ENCODE measurements at places on chromosomes 13 and 19. TPM values are rescaled to one million over a fixed set of nuclear protein-coding genes. Genes with fewer than 3 reads are reported as not detected.

GRCh38 chr13:51950722-51951121 is 60.5 kb downstream of the ATP7B start:
- DNase-seq, result no peak

GRCh38 chr19:18620311-18620710 is 7.6 kb downstream of the TMEM59L start:
- no peak for DNase-seq

GRCh38 chr19:48053856-48054255 is 10.0 kb upstream of the CABP5 start:
- no peak for DNase-seq

DNA sequence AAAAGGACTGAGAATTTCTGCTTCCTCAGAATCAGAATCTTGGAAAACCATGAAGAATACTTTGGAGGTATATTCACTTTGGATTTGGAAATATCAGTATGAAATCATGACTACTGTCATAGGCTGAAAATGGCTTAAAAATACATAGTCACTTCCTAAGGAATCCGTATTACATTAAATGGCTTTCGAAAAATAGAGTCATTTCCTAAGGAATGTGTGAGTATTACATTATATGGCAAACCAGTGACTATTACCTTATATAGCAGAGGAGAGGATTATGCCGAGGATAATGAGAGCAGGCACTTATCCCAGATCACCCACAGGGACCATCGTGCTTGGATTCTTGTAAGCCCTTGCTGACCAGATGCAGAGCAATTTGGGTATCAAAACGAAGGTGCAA is 1471.8 kb downstream of the EFNB2 start:
- DNase-seq, result no peak

DNA sequence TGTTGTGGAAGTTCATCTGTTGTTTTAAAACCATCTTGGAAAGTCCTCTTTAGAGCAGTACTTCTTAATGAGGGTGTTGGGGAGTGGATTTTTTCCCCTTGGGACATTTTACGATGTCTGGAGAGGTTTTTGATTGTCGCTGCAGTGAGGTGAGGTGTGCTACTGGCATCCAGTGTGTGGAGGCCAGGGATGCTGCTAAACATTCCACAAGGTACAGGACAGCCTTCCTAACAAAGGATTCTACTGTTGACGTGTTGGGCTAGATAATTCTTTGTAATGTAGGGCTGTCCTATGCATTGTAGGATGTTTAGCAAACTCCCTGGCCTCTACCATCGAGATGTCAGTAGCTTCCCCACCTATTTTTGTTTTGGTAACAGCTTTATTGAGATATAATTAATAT is 33.3 kb downstream of the NAA16 start:
- DNase-seq, result no peak

DNA sequence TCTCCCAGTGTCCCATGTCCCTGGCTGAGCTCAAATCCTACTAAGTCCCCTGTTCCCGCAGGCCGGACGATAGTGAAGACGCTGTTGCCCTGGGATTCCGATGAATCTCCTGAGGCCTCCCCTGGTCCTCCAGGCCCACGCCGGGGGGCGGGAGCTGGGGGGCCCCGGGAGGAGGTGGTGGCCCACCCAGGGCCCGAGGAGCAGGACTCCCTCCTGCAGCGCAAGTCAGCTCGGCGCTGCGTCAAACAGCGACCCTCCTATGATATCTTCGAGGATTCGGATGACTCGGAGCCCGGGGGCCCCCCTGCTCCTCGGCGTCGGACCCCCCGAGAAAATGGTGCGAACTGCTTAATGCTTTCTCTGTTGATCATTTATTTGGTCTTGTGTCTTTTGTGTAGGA is 5.9 kb downstream of the KMT2B start:
- DNase-seq, result no peak

DNA sequence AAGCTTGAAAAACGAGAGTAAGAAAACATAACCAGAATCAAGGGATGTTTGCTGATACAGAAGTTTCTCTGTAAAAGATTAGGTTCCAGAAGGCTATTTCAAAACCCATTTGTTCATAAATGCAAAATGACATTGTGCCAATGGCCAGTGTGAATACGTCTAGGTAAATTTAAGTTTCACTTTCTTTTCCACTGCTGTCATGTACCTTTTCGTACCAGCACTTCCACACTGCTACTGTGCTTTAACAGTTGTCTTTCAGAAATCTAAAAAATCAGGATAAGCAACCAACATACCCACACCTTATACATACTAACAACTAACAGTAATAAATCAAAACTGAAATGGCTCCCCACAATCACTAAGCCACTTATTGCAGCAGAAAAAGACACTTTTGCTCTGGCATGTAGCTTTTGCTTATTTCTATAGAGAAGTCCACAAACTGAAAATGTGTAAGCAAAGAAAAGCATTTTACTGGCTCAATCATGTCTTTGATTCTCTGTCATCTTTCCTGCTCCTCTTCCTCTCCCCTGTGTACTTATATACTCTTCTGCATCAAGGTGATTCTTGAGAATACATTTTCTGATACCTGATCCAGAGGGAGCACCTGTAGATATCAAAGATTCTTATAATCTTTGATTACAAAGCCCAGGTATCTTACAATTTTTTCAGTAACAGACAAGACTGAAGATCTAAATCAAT is 34.3 kb downstream of the ELF1 start:
- DNase-seq, result no peak

GRCh38 chr13:75579529-75579928 is 29.9 kb downstream of the UCHL3 start:
- no peak for DNase-seq

DNA sequence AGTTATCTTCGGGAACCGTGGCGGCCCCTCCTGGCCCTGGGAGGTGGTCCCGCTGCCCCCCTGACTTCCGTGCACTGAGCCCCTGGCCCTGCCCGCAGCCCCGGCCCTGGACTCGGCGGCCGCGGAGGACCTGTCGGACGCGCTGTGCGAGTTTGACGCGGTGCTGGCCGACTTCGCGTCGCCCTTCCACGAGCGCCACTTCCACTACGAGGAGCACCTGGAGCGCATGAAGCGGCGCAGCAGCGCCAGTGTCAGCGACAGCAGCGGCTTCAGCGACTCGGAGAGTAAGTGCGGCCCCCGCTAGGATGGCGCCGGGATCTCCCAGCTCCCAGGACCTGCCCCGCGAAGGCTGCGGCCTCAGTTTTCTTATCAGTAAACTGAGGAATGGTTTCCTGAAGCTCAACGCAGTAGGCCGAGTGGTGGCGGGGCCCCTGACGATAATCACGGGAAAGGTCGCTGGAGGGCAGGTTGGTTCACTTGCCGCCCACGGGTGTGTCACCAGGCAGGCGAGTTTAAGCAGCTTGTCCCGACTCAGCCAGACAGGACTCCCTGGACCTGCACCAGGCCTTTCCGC is 924 bp downstream of the RGCC start:
- peak; percentile 60 for DNase-seq

DNA sequence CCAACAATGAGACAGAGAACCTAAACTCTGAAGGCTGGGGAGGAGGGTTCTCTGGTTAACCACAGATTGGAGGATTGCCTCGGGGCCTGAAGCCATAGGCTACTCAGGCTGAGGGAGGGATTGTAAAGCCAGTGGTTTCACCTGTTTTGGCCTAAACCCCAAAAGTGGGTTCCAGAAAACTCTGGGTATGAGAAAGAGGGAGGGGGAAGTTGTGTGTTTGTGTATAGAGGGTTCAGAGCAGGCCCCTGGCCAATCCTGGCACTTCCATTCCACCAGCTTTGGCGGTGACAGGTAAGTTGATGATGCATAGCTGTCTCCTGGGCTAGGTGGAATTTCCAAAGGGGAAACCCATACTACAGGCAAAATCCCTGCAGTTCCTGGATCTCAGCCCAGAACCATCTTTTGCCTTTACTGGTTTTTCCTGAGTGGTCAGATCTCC is 13.5 kb upstream of the CCDC97 start:
- DNase-seq, result no peak

- no peak for DNase-seq
Measured at GRCh38 chr13:87453244-87453643, 217.9 kb upstream of the SLITRK5 start.

- no peak for DNase-seq
Measured at GRCh38 chr19:38072776-38073750, 151.0 kb downstream of the DPF1 start.

GRCh38 chr19:35090506-35091214 is 25.0 kb upstream of the FXYD3 start:
- DNase-seq, result no peak

DNA sequence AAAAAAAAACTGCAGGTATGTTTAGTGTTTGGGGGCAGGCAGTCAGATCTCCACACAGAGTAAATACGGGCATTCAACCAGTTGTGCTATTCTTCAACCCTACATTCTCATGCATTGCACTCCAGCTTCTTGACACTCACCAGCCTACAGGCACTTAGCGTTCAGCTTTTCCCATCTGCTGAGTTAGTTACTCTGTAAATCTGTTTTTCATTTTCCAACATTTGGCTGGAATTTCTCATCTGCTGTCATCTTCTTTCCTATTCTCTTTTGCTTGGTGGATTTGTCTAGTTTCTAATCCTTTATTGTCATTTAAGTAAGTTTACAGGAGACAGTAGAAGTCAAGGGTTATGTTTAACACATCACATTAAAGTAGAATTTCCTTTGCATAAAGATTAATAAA is 1318.9 kb downstream of the OLFM4 start:
- DNase-seq, result no peak

DNA sequence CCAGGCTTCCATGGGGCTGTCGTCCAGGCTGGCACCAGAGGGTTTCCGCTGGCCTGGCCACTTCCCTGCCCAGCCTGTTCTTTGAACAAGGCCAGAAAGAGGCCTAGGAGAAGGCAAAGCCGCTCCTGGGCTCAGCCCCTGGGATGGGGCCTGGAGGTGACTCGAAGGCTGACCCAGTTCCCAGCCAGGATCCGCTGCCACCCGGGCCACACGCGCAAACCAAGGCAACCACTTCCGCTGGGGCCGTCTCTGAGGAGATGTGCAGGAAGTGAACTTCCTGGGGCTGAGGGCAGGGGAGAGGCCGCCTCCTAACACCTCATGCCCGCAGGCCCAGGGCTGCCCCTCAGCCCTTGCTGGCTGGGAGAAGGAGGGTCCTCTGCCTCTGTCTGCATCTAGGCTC is 15.2 kb downstream of the PLEKHF1 start:
- DNase-seq, result peak; percentile 66

GRCh38 chr19:14772467-14772866 is 5.9 kb downstream of the ADGRE2 start:
- DNase-seq, result no peak

GRCh38 chr19:38778733-38779132 is 5.4 kb upstream of the LGALS7 start:
- DNase-seq, result no peak

- no peak for DNase-seq
Measured at GRCh38 chr19:9808855-9809824, 9.7 kb downstream of the FBXL12 start.

DNA sequence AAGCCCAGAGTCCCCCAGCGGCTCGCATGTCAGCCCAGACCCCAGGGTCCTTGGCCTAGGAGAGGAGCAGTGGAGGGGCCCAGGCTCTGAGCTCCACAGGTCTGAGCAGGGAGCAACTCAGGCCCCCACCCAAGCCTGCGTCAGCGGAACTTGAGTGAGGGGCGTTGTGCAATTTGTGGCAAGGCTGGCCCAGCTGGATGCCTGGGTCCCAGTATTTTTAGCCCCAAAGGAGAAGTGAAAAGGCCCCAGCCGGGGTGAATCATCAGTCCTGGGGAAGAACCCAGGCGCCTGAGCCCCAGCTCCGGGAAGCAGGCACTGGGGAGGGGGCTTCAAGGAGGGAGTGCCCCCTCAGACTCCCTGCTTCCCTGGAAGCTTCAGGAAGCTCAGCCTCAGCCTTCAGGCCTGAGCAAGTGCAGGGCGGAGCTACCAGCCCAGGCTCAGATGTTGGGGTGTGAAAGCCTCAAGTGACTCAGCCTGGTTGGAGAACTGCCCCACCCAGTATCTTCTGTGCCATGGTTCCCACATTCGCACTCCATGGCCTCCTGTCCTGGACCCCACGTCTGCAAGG is 7.2 kb downstream of the MED29 start:
- peak; percentile 81 for DNase-seq

GRCh38 chr19:14775869-14776586 is 2.3 kb downstream of the ADGRE2 start:
- peak; percentile 53 for DNase-seq

- DNase-seq, result no peak
Measured at GRCh38 chr19:7349961-7350711, 1.4 kb downstream of the ARHGEF18 start.

DNA sequence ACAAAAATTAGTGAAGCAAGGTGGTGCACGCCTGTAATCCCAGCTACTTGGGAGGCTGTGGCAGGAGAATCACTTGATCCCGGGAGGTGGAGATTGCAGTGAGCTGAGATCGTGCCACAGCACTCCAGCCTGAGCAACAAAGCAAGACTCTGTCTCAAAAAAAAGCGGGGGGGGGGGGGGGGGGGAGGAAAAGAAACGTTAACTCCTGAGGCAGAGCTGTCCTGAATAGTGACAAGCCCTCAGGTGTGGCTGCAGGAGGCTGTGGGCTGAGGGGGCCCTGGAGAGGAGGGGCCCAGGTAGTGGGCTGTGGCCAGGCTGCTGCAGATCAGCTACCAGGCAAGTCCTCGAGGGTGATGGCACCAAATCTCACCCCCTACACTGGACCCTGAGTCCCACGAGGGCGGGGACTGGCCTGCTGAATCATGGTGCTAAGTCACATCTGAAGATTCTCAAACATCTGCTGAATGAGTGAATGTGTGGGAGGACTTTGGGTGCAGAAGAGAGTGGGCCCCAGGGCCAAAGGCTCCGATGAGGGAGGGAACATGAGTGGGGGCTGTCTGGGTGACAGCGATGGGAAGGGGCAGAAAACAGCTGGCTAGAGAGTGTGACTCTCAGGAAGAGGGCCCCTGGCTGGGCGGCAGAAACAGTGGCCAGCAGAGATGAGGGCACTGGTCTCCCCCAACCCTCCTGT is 24.6 kb upstream of the ATP1A3 start:
- DNase-seq, result no peak

GIPR gene
- 4.1 TPM for total RNA-seq

TBCB gene
- total RNA-seq, result 93.7 TPM

TNNT1 gene
- 50.2 TPM for total RNA-seq

SIAH3 gene
- not detected for total RNA-seq

CDC34 gene
- total RNA-seq, result 110 TPM

RETN gene
- total RNA-seq, result not detected

PABPC3 gene
- 0.07 TPM for total RNA-seq

STOML3 gene
- not detected for total RNA-seq

LRRC4B gene
- total RNA-seq, result 0.62 TPM

NDUFA13 gene
- 1,297 TPM for total RNA-seq

ADAMTSL5 gene
- total RNA-seq, result 20.5 TPM

NOTCH3 gene
- 22.8 TPM for total RNA-seq

WDR62 gene
- 28.7 TPM for total RNA-seq

KLK1 gene
- total RNA-seq, result not detected

NAA16 gene
- 6.9 TPM for total RNA-seq

ENOX1 gene
- 6.8 TPM for total RNA-seq

All from left ventricle myocardium superior (tissue), 1 donor.